NCI-H1092 treated with DMSO at 0.1 percent for 48 hours (cell line): ENCODE measurements at places on chromosomes 11 and 22.

- peak; percentile 58 for DNase-seq
Measured at GRCh38 chr11:18721561-18722292, 4.3 kb downstream of the IGSF22 start.

GRCh38 chr11:72125956-72126355, 9.6 kb upstream of the FOLR3 start:
- no peak for DNase-seq

GRCh38 chr11:8375460-8375859, 111.8 kb upstream of the LMO1 start:
- no peak for DNase-seq

- DNase-seq, result no peak
Measured at GRCh38 chr11:61486011-61486620, 22.4 kb upstream of the LRRC10B start.

DNA sequence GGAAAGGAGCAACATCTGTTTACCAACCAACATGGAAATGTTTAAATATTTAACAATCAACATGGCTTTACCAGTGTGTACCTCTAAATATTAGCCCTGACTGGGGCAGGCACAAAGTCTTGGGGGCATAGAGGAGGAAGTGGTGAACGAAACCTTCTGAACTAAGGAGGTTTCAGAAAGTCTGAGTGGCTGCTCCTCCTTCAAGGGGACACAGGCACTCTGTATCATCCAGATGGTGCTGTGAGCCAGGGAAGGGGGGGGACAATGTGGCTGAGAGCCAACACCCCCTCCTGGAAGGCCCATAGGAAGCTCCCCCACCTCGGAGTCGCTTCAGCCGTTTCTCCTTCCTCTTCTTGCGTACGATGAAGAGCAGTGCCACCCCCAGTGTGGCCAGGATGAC, 107.7 kb downstream of the CEP164 start:
- DNase-seq, result no peak

GRCh38 chr11:35763301-35763700, 100.7 kb downstream of the TRIM44 start:
- DNase-seq, result no peak

GRCh38 chr11:11988681-11989261, 19.7 kb downstream of the DKK3 start:
- no peak for DNase-seq

GRCh38 chr11:8608652-8609051, 14.6 kb upstream of the STK33 start:
- no peak for DNase-seq

DNA sequence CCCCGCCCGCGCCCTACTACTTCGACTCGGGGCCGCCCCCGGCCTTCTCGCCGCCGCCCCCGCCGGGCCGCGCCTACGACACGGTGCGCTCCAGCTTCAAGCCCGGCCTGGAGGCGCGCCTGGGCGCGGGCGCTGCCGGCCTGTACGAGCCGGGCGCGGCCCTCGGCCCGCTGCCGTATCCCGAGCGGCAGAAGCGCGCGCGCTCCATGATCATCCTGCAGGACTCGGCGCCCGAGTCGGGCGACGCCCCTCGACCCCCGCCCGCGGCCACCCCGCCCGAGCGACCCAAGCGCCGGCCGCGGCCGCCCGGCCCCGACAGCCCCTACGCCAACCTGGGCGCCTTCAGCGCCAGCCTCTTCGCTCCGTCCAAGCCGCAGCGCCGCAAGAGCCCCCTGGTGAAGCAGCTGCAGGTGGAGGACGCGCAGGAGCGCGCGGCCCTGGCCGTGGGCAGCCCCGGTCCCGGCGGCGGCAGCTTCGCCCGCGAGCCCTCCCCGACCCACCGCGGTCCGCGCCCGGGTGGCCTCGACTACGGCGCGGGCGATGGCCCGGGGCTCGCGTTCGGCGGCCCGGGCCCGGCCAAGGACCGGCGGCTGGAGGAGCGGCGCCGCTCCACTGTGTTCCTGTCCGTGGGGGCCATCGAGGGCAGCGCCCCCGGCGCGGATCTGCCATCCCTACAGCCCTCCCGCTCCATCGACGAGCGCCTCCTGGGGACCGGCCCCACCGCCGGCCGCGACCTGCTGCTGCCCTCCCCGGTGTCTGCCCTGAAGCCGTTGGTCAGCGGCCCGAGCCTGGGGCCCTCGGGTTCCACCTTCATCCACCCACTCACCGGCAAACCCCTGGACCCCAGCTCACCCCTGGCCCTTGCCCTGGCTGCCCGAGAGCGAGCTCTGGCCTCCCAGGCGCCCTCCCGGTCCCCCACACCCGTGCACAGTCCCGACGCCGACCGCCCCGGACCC, 17.4 kb upstream of the ACR start:
- DNase-seq, result no peak

GRCh38 chr22:45762545-45763235, 91.1 kb downstream of the ATXN10 start:
- DNase-seq, result no peak

DNA sequence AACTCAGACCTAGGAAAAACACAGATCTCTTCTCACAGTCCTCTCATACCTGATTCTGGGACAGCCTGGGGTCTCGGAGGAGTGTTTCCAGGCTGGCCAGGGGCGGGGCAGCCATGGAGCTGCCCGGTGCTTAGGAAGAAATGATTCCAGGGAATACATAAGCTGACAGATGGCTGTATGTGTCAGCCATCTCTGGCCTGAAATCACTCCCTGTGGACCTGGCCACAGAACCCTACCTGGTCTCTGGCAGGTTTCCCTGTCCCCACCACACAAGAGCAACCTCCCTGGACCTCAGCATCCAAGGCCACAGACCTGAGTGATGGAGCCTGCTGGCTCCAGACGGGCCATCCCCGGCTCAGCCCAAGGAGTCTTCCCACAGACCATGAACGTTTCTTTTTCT, 10.0 kb downstream of the GGA1 start:
- DNase-seq, result no peak

- no peak for DNase-seq
Measured at GRCh38 chr22:48488611-48489511, 1338.8 kb downstream of the BRD1 start.

- DNase-seq, result no peak
Measured at GRCh38 chr22:36299295-36299694, 46.4 kb downstream of the APOL1 start.

DNA sequence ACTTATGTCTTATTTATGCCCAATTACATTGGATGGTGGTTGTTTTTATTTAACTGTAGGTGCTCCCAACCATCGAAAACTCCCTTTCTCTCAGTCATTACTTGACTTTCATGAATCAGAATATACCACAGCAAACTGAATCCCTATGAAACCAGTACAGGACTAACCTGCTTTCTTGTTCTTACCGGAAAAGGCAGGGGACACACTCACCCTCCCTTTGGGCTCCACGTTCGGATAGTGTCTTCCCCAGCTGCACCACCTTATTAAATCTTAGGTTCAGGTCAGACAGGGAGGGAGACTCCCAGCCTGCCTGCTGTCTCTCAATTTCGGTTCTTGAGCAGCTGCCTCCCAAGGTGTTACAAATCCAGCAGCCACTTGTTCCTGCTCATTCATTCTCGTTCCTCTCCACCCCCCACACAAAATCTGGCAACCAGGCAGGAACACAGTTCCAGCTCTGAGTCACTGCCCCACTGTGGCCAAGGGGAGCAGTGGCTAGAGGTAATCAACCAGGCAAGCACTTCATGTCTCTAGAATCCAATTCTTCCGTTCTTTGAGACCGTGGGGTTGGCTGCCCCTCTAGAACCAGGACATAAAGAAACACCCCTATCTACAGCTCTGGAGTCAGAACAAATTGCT, 133.0 kb downstream of the PLEKHA7 start:
- DNase-seq, result peak; percentile 53

DNA sequence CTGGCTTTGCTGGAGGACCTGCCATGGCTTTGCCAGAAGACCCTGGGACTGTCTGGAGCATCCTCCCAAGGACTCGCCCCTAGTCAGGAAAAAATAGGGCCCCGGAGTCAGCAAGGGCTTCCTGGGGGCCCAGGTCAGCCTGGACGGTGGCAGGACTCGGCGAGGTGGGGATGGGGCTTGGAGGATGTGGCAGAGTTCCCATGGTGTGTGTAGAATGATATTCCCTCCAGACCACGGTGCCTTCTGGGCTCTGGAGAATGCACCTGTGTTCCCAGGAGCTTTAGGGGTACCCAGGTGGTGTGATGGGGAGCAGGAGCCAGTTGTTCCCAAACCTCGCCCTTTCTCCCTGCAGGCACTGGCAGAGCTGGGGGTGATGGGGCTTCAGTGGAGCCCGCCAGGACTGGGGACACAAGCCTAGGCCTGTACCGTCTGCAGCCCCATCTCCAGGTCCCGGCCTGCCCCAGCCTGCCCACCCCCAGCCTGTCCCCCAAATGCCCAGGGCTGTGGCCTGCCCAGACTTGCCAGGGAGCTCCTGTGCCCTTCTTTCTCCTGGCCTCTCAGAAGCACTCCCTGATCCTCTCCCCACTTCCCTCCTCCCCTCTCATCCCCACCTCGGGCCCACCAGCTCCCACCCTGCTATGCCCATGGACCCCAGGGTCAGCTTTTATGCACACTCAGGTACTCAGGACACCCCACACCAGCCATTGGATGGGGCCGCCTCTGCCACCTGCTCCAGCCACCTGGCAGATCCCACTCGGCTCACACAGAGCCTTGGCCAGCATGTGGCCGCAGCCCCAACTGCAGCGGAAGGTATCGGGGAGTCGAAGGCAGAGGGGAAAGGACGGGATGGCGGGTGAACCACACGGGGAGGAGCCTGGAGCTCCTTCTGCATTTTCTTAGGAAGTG, 82.1 kb downstream of the CDKN1C start:
- DNase-seq, result no peak

GRCh38 chr11:27233654-27234042, 129.4 kb downstream of the CCDC34 start:
- peak; percentile 81 for DNase-seq

DNA sequence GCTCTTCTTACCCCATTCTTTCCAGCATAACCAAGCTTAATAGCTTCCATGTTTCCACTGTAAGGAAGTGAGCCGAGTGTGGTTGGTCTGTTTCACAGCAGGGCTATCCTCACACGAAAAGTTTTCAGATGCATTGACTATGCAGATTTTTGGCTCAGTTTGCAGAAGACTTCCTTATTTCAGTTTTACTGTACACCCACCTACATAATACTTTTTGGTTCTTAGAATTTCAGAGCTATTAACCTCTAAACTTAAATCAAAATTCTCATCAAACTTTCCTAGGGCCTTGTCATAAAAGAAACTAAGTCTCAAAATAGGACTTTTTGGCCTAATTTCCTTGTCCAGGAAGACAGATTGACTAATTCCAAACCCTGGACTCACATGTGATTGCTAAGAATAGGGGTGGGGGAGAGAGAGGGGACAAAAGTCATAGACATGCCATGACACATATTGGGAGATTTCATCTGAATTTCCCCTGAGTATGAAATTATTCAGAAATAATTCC, 7.3 kb upstream of the EHF start:
- DNase-seq, result no peak

DNA sequence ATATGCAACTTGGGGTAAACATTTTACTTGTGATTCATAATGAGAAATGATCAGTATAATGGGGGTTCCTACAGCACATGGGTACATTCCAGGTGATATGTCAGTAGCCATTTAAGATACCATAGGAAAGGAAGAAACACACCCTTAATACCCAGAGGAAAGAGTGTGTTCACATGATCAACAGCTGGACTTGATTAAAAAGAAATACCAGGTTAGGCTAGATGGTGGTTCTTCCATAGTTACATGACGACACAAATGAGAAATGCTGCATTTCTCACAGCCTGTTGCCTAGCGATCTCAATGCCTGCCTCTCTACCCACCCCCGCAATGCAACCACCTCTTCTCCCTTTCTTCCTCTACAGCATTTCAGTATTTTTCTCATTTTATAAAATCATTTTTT, 96.8 kb downstream of the TTC28 start:
- no peak for DNase-seq

DNA sequence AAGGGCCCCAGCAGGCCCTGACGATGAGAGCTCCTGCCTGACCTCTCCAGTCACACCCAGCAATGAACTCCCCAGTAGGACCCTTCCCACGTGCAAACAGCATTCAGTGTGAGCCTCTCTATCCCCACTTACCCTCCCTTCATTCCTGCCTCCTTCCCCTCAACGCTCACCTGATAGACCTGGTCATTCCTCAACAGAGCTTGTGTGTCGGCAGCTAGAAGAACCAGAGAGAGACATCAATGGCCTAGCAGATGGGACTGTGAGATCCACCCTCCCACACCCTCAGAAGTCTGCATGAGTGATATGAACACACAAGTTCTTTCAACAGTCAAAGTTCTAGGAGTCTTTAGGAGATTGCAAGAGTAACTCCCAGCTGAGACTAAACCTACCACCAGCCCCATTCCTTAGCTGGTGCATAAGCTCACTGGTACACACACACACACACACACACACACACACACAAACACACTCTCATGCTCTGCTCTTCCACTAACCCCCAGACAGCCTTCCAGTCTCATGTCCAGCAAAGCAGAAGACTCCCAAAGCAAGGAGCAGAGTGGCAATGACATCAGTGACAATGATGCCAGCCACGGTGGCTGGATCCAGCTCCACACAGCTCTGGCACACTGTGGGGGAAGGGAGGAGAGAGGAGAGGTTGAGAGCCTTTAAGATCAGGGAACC, 3.1 kb downstream of the CD3D start:
- DNase-seq, result no peak

- peak; percentile 33 for DNase-seq
Measured at GRCh38 chr22:35521358-35522224, 19.0 kb upstream of the RASD2 start.

DNA sequence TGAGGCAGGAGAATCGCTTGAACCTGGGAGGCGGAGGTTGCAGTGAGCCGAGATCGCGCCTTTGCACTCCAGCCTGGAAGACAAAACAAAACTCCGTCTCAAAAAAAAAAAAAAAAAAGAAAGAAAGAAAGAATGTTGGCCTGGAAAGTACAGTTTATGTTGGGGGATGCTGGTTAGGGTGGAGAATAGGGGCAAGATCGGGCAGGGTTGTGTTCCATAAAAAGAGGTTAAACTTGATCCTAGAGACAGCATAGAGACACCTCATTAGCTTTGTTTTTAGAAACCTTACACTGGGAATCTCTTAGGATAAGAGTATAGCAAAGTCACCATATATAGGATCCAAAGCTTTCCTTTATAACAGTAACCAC, 1.9 kb upstream of the FTH1 start:
- DNase-seq, result no peak
